ENCODE measurements at places on chromosomes 2 and 18.

- DNase-seq = no peak
Observed at GRCh38 chr18:3583873-3584247, 133.9 kb downstream of the TGIF1 start.

DNA sequence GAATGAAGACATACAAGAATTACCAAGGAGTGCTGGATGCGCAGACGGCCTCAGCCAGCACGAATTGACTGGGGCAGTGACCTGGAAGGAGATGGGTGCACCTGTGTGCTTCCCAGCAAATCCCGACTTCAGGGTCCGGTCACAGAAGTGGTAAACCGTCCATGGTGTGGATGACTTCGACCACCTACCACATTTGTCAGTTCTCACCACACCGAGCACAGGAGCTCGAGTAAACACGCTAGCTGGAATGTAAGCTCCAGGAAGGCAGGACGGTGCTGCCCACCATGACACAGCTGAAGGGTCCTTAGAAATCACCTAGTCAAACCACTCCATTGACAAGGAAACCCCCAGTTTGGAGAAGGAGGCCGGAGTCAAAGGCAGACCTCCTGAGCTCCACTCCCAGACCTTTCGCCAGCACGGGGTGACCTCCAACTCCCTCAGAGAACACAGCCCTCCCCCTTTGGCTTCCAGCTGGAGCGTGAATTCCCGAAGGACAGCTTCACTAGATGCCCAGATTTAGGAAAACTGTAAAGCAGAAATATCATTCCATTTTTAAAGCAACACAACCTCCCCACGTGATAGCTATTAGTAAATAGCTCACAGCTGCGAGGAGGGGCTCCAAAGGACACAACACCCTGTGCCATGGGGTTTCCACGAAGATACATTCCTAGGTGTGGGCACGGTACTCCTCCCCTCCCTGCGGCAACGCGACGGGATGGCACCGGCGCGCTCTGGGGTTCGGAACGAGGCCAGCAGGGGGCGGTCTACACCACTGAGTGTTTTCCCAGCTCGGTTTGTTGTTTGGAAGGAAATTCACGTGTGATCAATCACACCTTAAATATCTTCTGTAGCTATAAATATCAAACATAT lies 34.1 kb upstream of the GNAL start:
- peak; percentile 34 for DNase-seq

DNA sequence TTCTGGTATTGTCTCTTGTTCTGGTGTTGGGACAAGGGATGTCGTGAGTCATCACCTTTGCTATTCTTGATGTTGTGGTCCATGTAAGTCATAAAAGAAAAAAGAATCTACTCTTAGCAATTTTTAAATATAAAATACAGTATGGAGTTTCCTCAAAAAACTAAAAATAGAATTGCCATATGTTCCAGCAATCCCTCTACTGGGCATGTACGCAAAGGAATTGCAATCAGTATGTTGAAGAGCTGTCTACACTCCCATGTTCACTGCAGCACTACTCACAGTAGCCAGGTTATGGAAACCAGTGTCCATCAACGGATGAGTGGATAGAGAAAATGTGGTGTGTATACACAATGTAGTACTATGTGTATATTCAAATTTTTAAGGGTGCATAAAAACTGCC lies 10.9 kb upstream of the GNAL start:
- DNase-seq = no peak

GRCh38 chr2:32522770-32523169 lies 105.1 kb upstream of the TTC27 start:
- DNase-seq = no peak

DNA sequence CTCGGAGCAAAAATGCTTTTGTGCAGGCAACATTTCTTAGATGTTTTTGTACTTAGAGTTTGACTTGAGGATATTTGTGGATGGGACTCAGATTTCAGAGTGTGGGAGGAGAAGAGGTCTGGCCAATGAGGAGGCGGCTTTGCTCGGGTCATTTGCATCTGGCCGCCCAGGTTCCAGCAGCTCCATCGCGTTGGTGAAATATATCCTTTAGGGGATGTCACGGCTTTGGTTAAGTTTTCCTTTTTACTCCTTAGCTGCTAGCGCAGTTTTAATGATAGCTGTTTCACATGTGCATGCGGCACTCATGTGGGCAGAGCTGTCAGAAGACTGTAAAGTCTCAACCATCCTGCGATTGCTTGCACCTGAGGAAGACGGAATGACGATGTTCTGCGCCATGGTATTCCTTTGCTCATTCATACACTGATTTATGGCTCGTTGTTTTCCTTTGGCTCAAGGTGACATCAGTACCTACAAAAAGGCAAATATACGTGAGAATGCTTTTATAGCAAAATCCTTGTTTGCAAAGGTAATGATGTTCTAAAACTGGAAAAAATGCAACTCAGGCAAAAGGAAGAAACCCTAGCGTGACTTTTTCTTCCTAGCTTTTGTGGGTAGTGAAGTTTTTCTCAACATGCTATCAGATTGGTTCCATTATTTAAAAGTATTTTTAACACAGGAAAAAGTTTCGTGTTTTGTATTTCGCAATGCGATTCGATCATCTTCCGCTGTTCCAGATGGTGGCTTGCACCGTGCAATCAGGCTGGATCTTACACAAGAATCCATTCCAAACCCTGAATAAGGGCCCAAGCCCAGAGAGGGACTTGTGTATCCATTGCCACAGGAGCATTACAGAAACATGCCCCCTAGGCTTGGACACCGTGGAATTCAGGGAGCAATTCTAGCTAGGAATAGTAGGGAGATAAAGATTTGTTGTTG lies 70.5 kb upstream of the ZNF516 start:
- no peak for DNase-seq

DNA sequence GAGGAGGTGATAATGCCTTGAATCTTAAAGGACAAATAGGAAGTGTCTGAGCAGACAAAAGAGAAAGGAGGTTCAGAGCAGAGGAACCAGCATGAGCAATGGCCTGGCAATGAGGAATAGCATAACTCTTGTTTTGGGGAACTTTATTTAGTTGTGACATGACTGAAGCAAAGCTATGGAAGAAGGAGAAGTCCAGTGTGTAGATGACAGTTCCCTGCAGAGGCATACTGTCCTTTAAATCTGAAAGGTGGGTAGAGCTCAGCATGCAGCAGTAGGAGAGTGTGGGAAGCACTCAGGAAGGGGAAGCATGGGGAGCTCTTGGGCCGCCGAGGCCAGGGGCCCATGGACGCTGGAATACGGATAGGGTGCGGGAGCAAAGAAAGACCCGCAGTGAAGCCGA lies 173.8 kb downstream of the SEPTIN10 start:
- DNase-seq = no peak

- DNase-seq = no peak
Observed at GRCh38 chr2:65278531-65278981, 50.9 kb downstream of the ACTR2 start.

DNA sequence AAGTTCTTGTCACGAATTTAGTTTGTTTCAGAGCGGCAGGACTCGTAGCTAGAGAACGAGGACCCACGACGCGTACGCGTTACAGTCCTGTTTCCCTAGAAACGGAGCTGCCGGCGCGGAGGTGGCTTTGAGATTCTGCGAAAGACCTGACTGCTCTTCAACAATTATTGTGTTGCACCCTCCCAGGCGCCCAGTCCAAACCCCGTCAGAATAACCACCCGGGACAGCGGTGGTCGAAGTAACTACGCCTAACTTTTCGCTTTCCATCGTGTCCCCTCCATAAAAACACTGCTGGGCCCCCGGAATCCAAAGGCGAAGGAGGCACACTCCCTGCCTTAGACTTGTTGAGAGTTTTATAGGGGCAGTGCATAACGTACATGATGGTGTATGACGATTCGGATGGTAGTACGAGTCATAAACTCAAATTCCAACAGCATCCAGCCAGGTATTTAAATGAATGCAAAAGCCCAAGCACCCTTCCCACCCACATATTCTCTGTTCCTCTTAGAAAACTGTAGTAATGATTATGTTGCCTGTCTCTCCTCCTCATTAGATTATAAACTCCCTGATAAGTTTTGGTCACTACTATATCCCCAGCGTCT lies 651 bp upstream of the STAM2 start:
- no peak for DNase-seq

DNA sequence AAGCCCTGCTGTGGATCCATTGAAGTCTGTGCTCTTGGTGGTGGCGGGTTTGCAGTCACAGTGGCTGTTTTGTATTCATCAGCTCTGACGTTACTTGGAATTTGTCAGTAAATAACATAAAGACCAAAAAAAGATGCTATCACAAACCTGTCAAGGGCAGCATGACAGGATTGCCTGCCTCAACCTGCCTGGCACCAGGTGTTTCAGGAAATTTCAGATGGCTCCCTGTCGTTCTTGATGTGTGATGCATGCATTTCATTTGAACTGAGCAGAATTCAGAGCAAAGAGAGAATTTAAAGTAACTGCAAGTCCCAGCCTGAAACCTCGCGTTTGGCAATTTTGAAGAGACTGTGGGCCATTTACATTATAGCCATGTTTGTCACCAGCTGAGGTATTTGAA lies 50.3 kb upstream of the EPC2 start:
- DNase-seq = no peak

- DNase-seq = no peak
Observed at GRCh38 chr2:237074211-237074993, 11.3 kb upstream of the COPS8 start.

DNA sequence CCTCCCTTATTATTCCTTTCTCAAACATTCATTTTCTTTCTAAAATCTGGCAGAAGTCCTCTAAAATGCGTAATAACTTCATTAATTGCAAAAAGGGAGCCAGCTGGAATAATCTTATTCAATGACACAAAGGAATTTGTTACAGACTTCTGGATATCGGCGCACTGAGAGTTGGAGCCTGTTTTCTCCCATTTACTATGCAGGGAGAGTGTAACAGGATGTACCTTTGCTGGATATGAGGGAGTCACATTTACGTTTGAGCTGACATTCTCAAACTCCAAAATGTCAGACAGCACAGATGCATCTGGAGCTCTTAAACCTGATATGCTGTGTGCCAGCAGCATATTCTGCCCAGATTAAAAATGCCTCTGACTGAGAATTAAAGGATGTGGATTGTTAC lies 275.3 kb downstream of the TMX3 start:
- DNase-seq = no peak

DNA sequence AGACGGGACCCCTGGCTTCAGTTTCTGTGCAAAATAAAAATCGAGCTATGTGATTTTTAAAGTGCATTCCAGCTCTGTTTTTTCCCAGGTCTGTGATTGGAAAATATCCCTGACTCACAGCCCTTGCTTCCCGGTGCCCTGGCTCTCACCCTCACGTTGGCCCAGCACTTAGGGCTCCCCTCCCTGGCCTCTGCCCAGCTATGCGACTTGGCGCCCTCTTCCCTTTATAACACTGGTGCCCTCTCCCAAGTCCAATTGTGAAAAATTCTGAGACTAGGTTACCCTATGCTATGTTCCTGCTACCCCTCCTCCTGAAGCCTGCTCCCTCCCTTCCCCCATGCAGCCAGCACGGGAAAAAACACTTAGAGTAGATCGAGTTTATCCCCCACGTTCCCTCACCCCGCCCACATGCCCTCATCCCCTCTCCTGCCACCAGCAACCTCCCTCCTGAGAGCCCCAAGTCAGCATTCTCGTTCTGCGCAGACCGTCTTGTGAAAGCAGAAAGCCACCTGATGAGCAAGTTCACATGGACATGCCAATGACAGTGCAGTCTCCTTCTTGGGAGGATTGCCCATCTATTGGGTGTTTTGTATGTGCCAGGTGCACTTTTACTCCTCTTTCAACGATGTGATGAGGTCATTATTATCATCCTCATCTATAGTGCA lies 228.8 kb downstream of the VAPA start:
- no peak for DNase-seq

DNA sequence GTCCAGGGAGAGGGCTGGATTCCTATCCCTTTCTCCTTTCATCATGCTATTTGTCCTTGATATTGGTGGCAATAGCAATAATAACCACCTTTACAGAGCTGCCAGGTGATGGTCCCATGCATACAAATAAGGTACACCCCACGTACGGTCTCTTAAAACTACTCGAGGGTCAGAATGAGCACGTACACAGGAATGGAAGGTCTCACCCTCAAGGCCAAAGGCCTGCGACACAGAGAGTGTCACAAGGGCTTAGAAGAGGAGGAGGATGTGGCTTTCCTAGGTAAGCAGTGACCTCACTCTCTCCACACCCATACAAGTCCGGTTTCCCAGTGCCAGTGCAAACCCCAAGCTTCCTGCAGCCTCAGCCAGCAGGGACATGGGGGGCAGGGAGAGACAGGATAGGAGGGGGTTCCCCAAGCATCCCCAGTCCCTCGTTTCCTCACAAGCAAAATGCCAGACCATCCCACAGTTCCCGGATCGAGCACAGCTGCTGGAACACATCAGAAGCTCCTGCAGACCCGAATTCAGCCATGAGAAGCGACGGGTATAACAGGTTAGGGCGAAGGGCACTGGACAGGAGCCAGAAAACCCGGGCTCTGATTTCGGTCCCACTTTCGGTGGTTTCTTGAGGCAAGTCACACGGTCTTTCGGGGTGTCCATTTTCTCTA lies 49.2 kb downstream of the PLB1 start:
- no peak for DNase-seq

- DNase-seq = no peak
Observed at GRCh38 chr2:88575051-88575450, 52.2 kb downstream of the EIF2AK3 start.

DNA sequence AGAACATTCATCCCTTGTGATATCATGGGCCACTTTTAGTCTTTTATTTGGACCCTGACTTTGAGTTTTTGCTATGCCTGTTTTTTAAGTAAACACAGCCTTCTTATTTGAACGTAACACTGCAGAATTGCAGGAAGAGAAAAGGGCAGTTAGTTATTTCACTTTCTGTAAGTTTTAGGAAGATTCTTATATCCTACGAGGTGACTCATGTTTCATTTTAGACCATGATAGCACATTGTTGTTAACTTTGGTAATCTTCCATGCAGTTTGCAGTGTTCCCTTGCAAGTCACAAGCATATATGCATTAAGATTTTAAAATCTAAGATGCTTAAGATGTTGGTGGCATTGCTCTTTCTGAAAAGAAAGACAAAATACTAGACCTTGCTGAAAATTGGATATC lies 128.6 kb upstream of the EPC2 start:
- DNase-seq = no peak

GRCh38 chr18:31954349-31954748 lies 11.4 kb upstream of the TRAPPC8 start:
- no peak for DNase-seq

- DNase-seq = no peak
Observed at GRCh38 chr2:237556773-237557632, 9.4 kb upstream of the PRLH start.

GRCh38 chr2:239222706-239223309 lies 178.0 kb downstream of the HDAC4 start:
- no peak for DNase-seq

GRCh38 chr2:181440919-181441318 lies 16.3 kb upstream of the ITGA4 start:
- no peak for DNase-seq

DNA sequence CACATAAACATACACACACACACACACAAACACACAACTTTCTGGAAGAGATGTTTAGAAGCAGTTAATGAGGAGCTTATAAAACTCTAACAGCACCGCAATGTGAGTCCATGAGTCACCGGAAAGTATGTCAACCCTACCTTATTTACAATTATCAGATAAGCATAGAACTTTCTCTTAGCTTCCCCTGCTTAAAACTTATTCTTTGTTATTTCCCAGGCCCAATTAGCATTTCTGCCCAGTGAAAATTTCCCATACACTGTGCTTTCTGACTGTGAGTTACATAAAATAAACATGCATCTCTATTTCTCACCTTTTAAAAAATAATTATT lies 737.6 kb downstream of the LRP1B start:
- DNase-seq = no peak

- DNase-seq = no peak
Observed at GRCh38 chr2:239835056-239835455, 190.1 kb downstream of the NDUFA10 start.

GRCh38 chr2:221480163-221480562 lies 91.9 kb downstream of the EPHA4 start:
- no peak for DNase-seq
